ENCODE measurements at places on chromosomes 1 and 21.
A peak's percentile ranks its signal among the peaks of the same experiment; 100 is the strongest.

DNA sequence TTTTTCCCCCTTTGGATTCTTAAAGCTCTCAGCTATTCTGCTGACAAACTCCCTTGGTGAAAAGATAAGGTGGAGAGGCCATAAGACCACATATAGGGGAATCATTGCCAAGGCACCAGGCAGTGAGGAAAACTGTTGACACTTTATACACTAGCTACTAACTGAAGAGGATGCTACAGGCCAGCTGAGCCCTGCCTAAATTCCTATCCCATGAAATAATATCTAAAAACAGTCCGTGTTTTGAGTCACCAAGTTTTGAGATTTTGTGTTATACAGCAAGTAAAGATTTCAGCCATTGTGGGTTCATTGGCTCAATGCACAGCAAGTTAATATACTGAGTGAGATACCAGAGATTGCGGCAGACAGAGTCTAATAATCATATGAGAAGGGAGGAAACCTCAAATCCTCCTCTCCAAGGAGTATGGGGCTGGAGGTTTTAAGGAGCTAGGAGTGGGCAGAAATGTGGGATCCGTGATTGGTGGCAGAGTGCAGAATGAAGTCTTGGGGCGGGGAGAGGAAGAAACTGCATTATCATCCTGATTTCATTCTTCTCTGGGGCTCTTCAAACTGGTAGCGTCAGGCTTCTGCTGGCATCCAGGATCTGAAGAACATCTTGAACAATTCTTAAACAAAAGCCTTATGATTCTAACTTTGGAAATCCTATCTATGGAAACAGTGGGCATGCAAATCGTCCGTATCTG is 9.2 kb downstream of the CLDN8 start:
- no peak for DNase-seq

- no peak for DNase-seq
These were observed 38.5 kb downstream of the MACO1 start for GRCh38 chr1:25469177-25469576.

DNA sequence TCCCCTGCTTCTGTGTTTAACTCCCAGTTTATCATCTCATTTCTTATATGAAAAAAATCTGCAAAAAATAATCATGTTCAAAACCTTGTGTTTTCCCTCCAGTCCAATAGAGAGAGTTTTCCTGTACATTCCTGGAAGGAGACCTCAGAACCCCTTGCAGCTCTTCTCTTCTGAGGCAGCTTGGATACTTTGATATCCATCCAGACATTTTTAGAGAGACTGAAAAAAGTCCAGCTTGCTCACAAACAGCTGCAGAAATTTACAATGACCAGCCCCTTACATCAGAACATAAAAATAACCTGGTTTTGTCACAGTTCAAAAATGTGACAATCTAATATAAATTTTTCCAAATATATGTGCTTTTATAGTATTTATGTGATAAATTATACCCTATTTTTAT is 73.3 kb upstream of the C1orf115 start:
- no peak for DNase-seq

GRCh38 chr1:112431038-112431437 is 35.0 kb downstream of the CTTNBP2NL start:
- DNase-seq, result no peak

- DNase-seq, result no peak
These were observed 178.8 kb downstream of the ETS2 start for GRCh38 chr21:38984568-38984967.

- no peak for DNase-seq
These were observed 6.2 kb downstream of the C1orf198 start for GRCh38 chr1:230861970-230862595.

GRCh38 chr1:159205225-159205624 is 550 bp downstream of the ACKR1 start:
- DNase-seq, result no peak

- no peak for DNase-seq
These were observed 348.7 kb downstream of the PAPPA2 start for GRCh38 chr1:176811511-176812288.

DNA sequence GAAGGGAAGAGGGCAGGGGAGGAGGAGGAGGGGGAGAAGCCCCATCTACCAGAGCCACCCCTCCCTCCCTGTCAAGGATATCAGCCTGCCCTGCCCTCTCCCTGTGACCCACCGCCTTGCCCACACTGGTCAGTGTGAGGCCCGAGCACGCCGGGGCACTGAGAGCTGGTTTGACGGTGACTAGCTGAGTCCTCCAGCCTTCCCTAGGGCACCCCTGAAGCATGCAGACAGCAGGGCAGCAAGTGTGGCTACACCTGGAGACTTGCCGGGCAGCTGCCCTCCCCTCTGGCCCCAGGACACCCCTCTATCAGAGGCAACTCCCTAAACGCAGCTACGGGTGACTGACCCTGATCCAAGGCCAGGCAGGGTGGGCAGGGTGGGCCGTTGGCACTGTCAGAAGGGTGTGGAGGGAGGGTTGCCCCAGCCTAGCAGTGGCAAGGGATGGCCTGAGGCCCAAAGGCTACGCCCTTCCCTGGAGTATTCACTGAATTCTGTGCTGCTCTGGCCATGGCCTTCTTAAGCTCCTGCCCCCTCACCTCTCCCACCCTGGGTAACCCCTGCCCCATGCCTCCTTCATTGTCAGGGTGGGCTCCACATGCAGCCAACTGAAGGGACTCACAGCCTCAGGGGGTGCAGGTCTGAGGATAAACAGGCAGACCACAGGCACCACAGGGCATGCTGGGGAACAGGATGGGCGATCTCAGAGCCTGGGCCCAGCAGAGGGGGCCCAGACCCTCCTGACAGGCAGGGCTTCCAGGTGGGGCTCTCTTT is 19.6 kb downstream of the WNT9A start:
- no peak for DNase-seq

DNA sequence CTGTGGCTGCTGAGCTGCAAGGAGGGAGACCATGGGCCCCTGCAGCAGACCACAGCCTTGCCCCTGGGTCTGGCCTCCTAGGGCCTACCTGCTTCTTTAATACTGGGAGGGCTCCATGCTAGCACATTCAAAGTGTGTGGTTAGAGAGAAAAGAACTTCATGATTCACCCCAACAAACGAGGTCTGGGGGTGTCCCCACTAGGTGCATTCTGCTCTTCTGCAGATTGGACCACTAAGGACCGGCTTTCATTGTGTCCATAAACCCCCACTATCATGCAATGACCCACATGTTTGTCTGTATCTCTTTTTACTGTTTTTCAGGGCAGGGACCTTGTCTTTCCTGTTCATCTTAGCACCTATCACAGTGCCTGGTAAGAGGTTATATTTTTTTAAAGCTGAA is 185.4 kb downstream of the OMA1 start:
- no peak for DNase-seq

GRCh38 chr1:90746857-90747256 is 29.8 kb upstream of the BARHL2 start:
- no peak for DNase-seq

- no peak for DNase-seq
These were observed 45.3 kb downstream of the PALMD start for GRCh38 chr1:99691175-99691574.

DNA sequence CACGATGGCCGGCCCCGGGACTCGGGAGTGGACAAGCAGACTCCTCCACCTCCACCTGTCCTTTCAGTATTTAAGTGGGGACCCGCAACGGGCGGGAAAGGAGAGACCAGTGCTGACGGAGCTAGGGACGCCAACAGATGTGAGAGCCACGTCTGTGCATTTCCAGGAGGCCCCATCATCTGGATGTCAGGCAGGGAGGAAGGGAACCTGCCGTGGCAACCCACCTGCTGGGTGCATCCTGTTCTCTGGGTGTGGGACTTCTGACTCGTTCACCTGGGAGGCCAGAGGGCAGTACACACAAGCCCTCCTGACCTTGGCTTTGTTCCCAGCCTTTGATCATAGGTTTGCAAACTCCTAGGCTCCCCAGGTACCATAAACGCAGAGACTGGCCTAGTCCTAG is 5.6 kb upstream of the PCBP3 start:
- no peak for DNase-seq

DNA sequence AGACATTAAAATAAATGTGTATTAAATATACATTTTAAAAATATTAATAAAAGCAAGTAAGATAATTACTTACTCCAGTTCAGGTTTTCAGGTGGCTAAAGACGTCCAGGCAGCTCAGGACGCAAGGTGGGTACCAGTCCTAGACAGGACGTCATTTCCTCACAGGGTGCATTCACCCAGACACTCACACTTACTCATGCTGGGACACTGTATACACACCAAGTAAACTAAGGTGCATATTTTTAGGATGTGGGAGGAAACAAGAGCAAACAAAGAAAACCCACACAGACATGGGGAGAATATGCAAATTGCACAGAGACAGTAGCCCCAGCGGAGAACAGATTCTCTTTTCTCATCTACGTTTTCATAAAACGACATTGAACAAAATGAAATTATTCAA is 457.9 kb downstream of the BRINP3 start:
- DNase-seq, result no peak

DNA sequence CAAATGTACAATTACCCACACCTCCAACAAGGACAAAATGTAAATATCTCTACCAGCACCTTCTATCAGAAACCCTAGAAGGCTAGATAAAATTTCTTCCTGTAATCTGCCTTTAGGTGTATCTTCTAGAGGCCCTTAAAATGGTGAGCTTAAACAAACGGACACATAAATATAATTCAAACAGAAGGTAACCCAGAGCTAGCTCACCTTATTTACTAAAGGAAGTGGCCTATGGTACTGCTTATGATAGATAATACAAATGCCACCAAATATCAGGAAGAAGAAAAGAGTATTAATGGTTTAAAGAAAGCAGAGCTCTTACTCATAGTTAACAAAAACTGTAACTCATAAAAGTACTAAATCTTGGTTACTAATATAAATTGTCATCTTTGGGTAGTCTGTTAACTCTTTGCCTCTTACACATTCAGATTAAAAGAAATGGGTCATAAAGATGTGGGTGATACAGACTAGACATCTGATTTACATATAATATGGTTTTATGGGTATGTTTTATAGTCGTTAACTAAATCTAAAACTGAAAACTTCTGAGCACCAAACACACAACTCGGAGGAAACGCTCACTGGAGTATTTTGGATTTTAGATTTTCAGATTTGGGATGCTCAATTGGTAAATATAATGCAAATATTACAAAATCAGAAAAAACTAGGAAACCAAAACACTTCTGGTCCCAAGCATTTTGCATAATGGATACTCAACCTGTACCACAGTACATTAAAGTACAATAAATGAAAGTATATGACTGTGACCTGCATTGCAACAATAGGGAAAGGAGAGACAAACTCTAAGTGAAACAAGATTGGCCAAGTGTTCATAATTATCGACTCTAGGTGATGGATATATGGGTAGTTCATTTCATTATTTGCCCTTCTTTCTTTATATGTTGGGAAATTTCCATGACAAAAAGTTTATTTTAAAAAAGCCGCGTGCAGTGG is 23.2 kb downstream of the TRIT1 start:
- no peak for DNase-seq

DNA sequence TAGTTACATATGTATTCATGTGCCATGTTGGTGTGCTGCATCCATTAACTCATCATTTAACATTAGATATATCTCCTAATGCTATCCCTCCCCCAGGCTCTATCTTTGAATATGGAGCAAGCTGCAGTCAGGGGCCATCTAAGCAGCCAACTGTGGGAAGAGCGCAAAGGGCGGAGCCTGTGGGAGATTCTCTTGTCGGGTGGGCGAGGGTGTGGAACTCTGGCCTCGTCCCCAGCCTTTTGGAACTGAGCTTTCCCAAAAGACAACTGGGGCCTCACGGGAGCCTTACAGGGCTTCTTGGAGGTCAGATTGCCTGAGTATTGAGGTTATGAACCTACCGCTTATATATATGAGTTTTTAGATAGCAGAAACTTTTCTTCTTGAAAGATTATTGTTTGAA is 117.2 kb downstream of the HHAT start:
- no peak for DNase-seq

DNA sequence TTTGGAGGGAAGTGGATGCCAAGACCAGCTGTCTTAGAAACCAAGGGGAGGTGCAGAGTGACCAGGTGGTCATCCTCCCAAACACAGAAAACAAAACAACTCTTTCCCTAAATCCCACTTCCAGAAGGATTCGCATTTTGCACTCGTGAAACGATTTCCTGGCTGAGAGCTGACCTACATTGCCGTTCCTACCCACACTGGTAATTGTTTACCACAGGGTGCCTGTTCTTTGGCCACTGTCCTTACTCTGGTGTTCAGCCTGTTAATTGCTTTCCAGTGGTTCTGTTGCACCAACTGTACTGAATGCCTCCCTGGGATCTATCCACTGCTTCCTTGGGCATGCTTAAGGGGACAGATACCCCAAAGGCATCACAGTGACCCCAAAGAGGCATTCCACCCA is 23.2 kb upstream of the PLA2G2C start:
- no peak for DNase-seq

GRCh38 chr1:14593302-14593701 is 5.2 kb upstream of the KAZN start:
- no peak for DNase-seq

DNA sequence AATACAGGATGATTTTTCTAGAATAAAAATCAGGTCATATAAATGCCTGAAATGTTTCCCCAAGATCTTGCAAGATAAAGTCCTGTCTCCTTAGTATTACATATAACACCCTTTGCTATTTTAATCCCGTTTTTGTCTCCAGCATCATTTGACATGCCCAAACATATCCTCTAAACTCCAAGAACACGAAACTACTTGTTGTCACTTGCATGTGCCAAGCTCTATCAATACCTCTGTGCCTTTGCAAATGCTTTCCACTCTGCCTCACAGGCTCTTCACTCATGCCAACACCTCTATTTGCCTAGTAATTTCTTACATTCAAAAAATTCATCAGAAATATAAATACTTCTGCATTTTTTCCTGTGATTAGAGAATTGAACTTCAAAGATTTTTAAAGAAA is 37.9 kb downstream of the LRRIQ3 start:
- no peak for DNase-seq

DNA sequence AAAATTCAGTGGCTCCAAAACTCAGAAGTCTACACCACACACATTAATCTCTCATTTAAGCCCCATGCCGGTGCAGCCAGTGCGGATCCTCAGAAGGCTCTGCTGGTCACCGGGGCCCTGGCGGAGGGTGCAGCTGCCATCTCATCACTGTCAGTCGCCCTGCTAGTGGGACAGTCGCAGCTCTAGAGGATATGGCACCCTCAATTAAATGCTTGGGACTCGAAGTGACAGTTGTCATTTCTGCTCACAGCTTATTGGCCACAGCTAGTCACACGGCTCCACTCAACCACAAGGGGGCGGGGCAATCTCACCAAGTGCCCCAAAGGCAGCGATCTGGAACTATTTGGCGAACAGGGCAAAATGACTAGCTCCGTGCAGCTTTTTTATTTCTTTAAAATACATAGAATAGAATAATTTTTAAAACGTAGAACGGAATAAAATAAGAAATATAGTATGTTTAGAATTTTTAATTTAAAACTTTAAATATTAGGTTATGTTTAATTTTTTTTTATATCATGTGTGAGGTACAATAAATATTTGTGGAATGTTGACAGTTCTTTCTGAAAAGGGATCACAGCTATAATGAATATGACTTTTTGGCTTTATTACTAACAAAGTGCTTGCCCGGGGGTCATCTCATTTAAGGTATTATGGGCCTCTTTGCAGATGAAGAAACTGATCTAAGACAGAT is 8.0 kb upstream of the MAN1C1 start:
- peak; percentile 82 for DNase-seq

GRCh38 chr1:114694540-114695310 is 621 bp downstream of the AMPD1 start:
- no peak for DNase-seq

All from AG08396 (cell line).